ENCODE measurements at places on chromosomes 4 and X.

GRCh38 chr4:26152056-26152455, 168.8 kb upstream of the RBPJ start:
- no peak for DNase-seq

DNA sequence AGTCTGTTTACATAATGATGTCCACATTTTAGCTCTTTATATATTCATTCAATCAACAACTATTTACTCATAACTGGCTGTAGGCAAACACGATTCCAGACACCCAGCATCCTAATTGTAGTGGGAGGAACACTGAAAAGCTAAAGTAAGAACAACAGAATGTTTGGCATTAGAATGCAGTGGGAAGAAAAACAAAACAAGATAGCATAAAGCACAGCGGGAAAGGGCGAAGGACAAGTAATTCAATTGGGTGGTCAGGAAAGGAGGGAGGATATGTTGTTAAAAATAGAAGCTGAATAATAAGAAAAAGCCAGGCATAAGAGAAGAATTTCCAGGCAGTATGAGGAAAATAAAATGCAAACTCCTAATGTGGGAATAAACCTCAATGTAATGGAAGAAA, 189.5 kb upstream of the FAT4 start:
- no peak for DNase-seq

DNA sequence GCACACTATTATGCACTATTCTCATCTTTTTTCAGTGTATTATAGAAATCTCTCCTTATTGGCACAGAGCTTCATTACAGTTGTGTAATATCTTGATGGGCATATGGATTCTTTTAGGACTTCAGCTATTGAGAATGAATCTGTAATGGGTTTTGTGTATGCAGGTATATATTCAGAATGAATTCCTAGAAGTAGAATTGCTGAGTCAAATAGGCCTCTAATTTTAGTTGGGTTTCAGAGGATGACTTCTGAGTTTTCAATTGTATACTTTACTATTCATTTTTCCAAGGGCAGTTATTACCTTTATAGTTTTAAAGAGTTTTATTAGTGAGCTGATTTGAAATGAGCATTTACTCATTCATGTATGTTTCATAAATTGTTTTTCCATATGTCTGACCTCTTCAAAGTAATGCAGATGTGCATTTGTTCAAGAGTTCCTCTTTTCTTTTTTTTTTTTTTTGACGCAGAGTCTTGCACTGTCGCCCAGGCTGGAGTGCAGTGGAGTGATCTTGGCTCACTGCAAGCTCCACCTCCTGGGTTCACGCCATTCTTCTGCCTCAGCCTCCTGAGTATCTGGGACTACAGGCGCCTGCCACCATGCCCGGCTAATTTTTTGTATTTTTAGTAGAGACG, 19.5 kb downstream of the CASP6 start:
- DNase-seq = no peak

DNA sequence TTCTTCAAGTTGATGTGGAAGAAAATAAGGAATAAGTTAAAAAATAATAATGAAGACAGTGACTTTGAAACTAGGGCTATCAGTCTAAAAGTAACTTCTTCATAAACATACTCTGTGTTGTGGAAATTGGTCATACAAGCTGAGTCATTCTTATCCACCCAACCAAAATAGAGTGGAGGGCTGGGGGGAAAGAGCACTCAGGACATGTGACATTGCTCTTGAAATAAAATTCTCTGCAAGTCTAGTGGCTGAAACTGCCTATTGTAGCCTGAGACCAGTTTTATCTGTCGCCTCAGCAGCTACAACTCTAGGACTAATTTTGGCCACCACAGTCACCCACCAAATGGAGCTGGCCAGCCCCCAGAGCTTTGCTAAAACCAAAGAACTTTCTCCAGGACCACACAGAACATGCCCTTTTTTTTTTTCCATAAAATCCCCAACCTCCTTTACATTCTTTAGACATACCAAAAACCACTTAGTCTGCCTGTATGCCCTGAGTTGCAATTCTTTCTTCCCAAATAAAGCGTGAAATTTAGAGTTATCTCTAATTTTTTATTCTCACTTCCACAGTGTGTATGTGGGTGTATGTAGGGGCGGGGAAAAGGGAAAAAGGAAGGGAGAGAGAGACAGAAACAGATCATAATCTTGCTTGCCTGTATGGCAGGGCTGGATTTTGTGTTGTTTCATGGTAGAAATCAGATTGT, 23.0 kb upstream of the SLC25A4 start:
- DNase-seq = no peak

GRCh38 chr4:25441519-25442117, 64.6 kb downstream of the ANAPC4 start:
- peak; percentile 59 for DNase-seq

DNA sequence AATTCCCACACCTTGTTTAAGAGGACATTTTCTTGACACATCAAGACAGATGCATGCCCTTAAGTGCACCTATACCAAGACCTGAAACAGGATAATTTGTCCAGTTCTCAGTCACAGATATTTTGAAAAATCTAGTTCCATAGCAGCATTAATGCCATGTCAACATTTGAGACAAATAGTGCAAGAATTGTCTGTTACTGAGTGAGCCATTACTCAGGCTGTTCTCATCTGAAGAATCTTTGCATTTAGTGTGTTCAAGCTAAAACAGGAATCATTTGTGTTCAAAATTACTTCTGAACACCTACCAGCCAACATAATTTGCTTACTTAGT, 354.9 kb downstream of the KCNIP4 start:
- no peak for DNase-seq

DNA sequence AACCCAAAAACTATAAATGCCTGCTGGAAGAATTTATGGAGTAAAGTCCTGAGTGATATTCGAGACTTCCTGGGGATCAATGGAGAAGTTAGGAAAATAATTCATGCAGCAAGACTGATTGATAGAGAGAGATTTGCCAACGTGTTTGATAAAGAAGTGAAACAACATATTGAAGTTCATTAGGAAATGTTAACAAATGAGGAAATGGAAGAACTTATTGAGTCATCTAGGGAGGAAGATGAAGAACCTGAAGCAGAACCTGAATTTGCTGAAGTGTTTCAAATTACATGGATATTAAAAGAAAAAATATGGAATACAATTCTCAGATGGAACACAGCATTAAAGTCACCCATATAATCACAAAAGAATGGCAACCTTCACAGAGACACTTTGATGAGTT, 39.0 kb downstream of the DDX60 start:
- no peak for DNase-seq

- DNase-seq = no peak
These were observed 49.3 kb upstream of the CD40LG start for GRCh38 chrX:136598631-136599030.

DNA sequence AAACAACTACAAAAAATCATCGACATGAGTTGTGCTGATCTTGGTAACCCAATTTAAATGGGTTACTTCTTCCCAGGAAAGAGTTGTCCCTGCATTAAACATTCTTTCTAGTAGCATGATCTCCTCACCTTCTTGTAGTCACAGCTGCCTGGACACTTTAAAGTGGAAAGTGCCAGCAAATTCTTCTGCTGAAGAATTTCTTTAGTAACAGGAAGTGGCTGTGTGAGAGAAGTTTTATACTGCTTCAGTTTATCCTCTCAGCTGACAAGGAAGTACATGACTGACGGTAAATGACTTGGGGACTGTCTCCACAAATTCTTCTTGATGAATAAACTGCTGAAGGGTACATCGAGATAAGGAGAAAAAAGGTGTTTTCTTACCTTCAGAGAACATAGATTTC, 18.2 kb upstream of the TNIP3 start:
- DNase-seq = peak; percentile 56

DNA sequence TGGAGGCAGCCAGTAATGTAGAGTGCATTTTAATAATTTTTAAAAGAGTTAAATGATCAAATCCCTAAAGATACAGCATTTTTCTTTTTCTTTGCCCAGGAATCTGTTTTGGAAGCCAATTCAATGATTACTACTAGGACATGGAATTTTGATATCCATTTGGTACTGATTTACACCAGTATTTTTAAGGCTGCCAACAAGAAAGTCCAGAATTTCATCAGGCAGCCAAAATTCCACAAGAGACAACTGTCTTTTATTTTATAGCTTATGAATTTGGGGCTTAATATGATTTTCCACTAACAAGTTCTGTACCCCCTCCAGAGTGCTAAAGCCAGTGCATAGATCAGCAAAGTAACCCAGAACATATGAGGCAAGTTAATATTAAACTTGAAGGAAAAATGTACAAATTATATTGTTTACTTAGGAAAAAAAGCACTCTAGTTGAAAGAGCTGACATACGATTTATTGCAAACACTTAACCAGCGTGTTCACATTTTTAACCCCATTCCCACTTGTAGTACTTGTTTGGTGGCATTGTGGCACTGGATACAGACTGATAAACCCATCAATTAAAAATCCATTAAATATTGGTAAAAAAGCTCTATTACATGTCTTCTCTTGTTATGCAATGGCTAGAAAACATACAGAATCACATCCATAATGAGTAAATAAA, 259.7 kb downstream of the DCHS2 start:
- DNase-seq = no peak

GRCh38 chr4:125551466-125551865, 236.7 kb downstream of the FAT4 start:
- DNase-seq = no peak

DNA sequence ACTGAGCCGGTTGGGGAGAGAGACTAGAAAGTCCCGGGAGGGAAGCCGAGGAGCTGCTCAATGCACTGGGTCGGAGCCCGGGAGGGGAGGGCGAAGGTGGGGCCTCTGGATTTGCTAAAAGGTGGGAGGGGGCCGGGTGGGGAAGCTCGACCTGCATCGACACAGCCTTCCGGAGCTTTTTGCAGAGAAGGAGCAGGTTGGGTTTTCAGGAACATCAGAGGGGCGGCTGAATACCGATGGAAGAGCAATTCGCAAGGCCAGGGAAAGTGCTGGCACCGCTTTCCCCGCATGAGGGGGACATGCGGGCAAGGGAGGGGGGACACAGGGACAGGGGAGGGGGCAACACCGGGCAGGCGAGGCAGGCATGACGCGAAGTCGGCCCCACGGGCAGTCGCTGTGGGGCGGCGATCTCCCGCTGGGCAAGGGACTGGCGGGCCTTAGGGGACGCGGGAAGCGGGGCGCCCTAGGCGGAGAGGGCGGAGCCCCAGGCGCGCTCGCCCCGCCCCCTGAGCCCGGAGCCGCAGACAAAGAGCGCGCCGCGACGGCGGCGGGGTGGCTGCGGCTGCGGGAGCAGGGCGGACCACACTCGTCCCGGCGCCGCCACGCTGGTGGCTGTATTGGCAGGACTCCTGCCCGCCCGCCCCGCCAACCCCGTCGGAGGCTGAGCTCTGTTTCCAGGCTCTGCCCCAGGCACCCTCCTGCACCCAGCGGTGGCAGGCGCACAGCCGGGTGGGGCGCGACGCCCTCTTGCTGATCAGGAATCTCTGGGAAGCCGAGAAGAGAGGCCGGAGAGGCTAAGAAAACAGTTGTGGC, 11.6 kb downstream of the PDZD4 start:
- DNase-seq = no peak

DNA sequence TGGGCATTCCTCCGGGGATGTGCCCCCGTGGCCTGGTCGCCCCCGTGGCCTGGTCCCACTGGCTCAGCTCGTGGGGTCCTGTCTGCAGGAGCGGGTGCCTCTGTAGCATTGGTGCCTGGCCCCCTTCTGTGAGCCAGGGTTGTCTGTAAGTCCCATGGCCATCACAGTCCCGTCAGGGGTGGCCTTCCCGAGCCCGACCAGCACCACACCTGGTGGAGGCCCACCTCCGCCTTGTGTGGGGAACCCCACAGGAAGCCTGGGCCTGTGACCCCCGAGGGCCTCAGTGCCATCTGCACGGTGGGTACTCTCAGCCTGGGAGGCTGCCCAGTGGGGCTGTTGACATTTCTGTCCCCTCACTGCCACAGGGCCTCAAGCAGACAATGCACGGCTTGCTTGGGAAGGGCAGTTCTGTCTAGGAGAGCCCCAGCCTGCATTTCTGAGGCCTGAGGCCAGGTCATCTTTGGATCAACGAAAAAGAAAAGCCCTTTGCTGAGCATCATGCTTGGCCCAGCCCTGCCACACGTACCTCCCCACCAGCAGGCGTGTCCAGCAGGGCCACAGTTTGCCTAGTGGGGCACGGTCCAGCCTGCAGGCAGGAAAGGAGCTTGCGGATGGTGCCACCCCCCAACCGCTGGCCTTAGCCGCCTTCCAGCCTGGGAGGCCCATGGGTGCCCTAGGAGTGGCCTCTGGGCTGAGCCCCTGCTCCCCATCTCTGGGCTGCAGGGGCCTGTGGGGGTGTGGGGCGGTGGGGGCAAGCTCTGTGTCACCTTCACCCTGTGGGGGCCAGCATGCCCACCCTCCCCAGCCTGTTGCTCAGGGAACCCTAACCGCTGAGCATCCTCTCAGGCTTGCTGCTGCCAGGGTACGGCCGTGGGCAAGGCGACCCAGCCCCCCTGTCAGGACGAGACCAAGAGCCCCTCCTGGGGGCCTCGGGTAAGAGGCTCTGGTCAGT, 23.2 kb downstream of the NKX1-1 start:
- DNase-seq = no peak

GRCh38 chr4:99437723-99438404, 2.7 kb upstream of the ADH7 start:
- no peak for DNase-seq

DNA sequence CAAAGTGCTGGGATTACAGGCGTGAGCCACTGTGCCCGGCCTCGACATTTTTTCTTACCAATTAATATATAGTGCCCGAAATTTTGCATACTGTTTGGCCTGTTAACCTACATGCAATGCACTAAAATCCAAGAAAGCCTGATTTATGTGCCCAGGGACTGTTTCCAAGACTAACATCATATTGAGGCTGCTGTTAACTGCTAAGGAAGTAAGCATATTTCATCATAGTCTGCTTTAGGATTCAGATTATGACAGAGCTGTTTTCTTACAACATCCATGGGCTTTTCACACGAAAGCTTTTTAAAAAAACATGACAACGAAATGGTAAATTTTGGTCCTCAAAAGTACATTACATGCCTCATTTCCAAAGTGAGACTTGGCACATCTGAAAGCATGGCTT, 84.4 kb downstream of the STOX2 start:
- no peak for DNase-seq

DNA sequence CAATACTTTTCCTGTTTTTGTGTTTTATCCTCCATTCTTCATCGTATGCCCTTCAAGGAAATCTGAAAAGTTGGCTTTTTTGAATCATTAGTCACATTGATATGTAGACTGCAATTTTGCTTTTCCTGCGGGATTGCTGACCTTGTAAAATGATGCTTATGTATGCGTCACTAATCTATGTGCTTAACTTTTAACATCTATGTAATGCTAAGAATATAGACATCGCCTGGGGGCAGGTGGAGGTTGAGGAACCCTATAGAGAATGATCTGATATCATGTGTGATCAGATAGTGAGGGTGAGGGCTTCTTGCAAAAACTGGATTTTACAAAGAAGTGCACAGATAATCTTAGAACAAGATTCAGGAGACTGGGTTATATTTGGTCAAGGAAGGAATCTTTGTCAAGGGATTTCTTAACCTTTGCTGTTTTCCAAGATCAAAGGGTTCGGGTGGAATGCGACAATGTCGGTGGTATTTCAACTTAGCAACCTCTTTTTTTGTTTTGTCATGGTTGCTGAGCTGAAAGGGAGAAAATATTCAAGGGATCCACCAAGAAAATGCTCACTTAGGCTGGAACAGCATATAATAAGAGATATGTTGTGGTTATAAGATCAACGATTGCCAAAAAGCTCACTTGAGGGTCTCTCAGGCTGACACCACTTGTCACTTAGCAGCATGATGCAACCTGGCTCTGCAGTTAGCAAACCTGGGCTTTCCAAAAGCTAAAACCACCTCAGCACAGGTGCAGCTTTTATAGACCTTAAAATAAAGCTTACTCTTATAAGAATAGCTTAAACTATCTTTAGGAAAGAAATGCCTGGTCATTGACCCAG, 70.6 kb upstream of the PUDP start:
- DNase-seq = no peak
